Frontal cortex (tissue), 4 donors: ENCODE measurements at places on chromosomes 5 and 9. TPM values are rescaled to one million over a fixed set of nuclear protein-coding genes. Genes with fewer than 3 reads are reported as not detected.

GRCh38 chr9:111752455-111752854, 42.3 kb downstream of the SHOC1 start:
- no peak for DNase-seq

DNA sequence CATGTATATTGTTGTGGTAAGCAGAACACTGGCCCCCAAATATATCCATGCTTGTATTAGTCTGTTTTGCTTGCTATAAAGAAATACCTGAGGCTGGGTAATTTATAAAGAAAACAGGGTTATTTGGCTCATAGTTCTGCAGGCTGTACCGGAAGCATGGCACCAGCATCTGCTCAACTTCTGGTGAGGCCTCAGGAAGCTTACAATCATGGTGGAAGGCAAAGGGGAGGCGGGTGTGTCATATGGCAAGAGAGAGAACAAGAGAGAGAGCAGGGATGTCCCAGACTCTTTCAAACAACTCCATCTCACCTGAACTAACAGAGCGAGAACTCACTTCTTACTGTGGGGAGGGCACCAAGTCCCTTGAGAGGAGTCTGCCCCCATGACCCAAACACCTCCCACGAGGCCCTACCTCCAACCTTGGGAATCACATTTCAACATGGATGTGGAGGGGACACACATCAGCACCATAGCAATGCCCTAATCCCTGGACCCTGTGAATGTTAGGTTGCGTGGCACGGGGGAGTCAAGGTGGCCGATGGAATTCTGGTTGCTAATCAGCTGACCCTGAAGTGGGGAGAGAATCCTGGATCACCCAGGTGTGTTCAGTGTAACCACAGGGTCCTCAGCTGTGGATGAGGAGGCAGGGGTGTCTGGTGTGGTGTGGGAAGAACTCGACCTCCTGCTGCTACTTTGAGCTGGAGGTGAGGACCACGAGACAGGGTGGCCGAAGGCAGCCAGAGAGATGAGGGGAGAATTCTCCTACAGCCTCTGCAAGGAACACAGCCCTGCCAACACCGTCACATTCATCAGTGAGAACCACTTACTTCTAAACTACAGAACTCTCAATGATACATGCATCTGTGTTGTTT, 172.8 kb downstream of the AUH start:
- no peak for DNase-seq

GRCh38 chr9:74985041-74985440, 32.3 kb upstream of the C9orf40 start:
- no peak for DNase-seq

- no peak for DNase-seq
Observed at GRCh38 chr9:100640447-100641050, 62.7 kb downstream of the CAVIN4 start.

GRCh38 chr9:37840560-37841194, 40.1 kb downstream of the DCAF10 start:
- DNase-seq, result no peak

GRCh38 chr5:172529896-172530295, 75.6 kb upstream of the SH3PXD2B start:
- no peak for DNase-seq

GRCh38 chr9:20884985-20885593, 146.4 kb downstream of the HACD4 start:
- no peak for DNase-seq

DNA sequence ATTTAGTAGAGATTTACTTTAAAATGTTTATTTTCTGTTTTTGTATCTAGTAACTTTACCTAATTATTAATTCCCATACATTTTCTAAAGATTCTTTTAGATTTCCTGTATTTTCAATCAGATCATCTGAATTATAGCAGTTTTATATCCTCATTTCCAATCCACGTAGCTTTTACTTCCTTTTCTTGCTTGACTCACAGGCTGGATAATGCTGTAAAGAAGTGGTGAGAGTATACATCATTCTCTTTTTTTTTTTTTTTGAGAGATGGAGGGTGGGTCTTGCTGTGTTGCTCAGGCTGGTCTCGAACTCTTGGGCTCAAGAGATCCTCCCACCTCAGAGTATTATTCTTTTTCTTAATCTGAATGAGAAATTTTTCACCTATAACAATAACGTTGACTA, 11.2 kb upstream of the SETX start:
- DNase-seq, result no peak

- no peak for DNase-seq
Observed at GRCh38 chr9:126694206-126695081, 80.7 kb downstream of the LMX1B start.

DNA sequence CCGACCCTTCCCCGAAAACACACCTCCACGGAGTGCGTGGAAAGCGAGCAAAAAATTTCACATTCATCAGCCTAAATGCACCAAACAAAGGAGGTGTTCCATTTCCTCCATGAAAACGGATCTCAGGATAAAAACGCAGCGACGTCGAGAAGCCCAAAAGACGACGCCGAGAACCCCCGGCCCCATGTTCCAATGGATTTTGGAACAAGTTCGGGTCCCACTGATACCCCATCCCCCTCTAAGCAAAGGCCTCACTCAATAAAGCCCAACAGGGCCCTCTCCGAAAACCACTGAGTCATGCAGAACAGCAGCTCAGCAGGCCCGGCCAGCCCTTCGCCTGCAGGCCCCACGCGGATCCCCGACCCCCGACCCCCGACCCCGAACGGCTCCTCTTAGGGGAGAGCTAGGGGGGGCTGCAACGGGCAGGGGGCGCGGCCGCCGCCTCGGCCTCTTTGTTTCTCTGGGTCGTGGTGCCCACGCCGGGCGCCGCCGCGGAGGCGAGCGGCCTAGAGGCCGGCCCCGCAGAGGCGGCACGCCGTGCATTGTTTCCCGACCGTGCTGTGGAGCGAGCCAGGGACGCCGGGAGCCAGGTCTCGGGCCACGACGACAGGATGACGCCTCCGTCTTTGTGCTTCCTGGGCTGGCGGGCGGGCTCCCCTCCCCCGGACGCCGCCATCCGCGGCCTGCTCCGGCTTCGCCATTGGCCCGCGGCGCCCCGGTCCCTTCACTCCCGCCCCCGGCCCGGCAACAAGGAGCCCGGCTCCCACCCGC, 915 bp downstream of the ZFAND5 start:
- DNase-seq, result peak; percentile 61

DNA sequence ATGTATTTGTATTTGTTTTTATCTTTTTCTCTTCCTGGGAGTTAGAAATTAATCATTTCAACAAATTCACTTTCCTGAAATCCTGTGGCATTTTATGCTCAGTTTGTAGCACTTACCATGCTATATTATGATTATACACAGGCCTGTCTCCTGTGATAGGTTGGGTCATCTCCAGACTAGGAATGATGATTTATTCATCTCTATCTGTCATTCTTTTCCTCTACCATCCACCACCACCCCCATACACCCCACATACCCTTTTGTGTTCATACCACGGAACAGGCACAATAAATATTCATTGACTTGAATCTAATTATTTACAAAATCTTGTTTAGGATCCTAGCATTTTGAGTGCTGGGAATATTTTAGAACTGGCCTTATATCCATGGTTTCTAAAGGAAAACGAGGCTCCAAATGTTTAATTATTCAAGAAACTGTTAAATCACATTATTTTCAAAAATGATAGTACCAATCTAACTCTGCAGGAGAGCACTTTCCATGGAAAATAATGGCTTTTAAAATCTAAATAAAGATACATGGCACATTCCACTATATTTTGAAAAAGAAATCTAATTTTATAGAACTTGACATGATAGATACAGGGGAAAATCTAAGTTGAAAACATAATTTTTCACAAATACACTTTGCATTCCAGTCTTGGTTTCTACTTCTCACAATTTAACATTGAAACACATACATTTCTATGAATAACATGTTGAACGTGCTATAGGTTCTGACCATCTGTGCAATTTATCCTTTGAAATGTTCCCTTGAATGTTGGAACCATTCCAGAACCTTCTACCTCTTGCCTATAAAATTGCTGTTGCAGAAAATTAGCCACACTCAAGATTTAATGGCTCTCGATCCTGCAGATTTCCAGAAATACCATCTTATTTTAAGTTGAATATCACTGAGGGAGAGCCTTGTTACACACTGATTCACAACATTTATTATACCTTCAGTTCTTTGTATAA, 89.3 kb downstream of the STARD4 start:
- no peak for DNase-seq

GRCh38 chr9:89365532-89365912, 47.2 kb downstream of the SECISBP2 start:
- DNase-seq, result no peak

DNA sequence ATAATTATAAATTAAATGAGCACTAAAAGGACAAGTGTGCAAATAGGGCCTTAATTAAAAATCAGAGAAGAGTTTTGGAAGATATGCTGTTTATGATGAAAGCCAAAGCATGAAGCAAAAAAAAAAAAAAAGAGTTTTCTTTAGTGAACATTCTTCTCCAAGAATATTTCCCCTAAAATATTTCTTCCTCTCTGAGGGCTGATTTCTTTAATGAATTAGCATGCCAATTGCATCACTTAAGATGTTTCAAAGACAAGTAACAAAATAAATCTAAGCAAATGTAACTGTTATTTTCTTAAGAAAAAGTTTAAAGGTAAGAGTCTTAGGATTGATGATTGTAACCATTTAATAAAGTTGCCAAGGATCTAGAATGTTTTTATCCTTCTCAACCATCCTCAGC, 81.6 kb upstream of the MPDZ start:
- DNase-seq, result no peak

DNA sequence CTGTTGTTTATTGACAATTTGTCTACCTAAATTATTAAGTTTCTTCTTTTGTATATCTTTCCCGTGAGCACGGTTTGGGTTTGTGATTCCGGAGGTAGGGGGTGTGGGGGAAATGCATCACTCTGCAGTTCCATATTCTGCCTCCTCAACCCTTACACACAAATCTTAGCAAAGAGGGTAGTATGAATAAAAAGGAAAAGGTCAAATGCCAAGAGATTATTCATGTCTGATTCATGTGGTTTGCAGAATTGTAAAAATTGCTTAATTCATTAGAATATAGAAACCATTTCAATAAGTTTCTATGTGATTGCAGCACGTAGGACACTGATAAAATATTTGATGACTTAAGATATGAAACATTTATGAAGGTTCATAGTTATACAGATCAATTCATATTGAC, 601.9 kb downstream of the SEMA5A start:
- DNase-seq, result no peak

- no peak for DNase-seq
Observed at GRCh38 chr9:73423891-73424290, 272.2 kb downstream of the ANXA1 start.

Gene SLC4A9
- total RNA-seq, result under 0.01 TPM

Gene CYLC2
- not detected for total RNA-seq

Gene AUH
- 20.0 TPM for total RNA-seq

Gene MCIDAS
- total RNA-seq, result not detected

Gene GAPVD1
- total RNA-seq, result 74.2 TPM

Gene IL17B
- not detected for total RNA-seq

Gene MLANA
- total RNA-seq, result not detected

Gene SPATA31C1
- not detected for total RNA-seq
